Renal cortical epithelial cell (primary cell): ENCODE measurements at places on chromosomes 12 and 14.

GRCh38 chr12:65854629-65855028 is 30.3 kb downstream of the HMGA2 start:
- peak; percentile 36 for DNase-seq

DNA sequence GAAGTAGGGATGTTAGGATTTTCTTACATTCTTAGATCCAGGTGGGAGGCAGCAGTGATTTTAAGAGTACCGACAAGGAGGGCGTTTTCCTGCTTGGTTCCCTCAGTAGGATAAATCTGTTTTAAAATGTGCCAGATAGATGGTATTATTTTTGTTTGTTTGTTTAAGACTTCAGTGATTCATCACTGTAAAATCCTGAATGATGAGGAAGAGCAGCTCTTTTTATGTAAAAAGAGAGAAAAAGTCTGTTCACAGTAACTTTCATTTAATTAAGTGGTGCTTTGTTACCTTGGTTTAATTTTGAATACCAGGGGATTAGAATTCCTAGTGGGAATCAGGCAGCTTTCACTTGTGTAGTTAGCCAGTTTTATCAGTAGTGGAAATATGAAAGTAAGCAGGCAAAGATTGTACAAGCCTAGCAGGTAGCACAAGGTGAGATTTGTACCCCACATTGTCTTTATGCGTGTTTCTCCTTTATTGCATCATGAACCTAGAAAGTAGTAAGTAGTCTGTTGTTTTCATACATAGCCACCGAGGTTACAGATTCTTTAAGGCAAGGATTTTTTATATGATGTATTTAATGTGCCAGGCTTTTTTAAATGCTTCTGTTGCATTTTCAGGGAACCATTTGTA is 349.6 kb downstream of the CCDC91 start:
- no peak for DNase-seq

DNA sequence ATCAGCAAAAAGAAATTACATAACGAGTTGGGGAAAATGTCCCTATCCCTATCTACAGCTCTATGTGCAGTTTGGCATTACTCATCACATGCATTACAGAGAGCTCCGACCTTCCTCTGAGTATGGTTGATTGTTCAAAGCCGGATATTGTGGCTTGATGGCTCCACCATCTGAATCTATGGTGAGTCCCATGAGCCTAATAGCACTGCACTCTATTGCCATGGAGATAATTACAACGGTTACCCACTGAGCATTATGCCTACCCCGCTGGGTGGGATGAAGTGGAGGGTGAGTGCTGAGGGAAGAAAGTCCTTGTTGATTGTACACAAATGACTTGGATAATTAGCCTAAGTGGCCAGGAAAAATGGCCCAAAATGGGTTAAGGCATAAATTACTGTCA is 800.5 kb downstream of the NRXN3 start:
- no peak for DNase-seq

GRCh38 chr14:89902881-89903280 is 51.6 kb downstream of the EFCAB11 start:
- DNase-seq: no peak

- peak; percentile 71 for DNase-seq
These were observed 619 bp upstream of the NTN4 start for GRCh38 chr12:95790917-95791849.

GRCh38 chr12:8816448-8817050 is 5.9 kb upstream of the A2ML1 start:
- no peak for DNase-seq

- DNase-seq: peak; percentile 49
These were observed 32.2 kb downstream of the MIA2 start for GRCh38 chr14:39265806-39266524.

DNA sequence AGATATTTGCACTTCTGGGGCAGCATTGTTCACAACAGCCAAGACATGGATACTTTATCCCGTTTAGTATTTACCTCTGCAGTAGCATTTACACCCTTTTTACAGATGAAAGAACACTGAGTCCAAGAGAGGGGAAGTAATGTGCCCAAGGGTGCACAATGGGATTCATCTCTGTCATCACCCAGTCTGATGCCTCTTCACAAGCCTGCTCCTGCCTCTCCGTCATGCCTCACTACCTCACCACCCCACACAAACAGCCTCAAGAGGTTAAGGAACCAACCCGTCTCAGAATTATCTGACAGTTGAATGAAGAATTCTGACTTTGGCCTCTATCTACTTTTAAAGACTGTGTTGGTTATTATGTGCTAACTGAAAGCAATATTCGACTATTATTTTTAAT is 368.4 kb downstream of the ATP23 start:
- peak; percentile 89 for DNase-seq

DNA sequence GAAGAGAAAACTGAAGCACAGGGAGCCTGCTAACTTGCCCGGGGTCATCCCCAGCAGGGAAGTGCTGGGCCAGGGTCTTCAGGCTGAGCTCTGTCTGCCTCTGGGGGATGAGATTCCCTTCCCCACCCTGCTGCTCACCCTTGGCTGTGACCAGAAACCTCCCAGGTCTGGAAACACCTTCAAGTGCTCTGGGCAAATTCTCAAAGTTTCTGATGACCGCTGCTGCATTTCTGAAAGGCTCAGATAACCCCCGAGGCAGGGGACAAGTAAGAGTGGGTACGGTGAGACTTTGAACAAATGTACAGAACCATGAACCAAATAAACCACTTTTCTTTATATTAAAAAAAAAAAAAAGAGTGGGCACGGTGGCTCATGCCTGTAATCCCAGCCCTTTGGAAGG is 41.3 kb downstream of the LTBP2 start:
- no peak for DNase-seq

GRCh38 chr14:36556811-36557433 is 25.5 kb downstream of the NKX2-8 start:
- DNase-seq: peak; percentile 5

DNA sequence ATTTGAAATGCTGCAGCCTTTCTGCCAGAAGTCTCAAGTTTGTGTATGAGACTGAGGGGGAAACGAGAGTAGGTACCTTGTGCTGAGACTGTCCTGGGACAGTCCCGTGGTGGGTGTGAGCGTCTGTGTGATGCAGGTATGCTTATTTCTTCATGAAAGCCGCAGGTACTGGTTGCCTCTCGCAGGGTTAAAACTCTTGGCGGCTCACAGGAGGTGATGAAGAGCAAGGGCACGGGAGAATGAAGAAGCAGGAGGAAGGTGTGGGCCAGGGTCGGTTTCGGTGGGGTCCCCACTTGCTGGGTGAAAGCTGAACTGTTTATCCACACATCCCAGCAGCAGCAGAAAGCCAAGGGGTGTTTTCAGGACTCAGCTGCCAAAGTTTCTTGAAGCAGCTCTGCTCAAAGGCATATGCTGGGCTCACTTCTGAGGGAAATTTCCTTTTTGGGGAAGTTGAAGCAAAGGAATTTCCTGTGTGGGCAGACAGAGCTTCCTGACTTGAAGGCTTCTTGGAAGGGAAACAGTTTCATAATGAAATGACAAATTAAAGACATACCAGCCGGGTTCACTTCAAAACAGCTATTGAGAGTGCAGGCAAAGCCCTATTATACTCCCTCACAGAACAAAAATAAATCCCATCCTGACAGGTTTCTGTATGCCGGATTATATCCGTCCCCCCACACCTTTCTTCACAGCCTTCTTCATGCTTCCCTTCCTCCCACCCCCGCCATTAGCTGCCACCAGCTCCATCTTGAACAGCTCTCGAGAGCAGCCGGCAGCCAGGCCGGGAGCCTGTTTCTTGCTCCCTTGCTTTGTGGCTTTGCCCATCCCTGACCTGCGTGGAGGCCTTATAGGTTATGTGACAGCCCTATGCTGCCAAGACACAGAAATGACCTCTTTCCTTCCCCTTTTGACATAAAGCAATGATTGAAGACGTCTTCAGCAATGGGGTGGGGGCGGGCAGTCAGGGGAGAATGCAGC is 116.6 kb downstream of the ETV6 start:
- peak; percentile 46 for DNase-seq

GRCh38 chr14:63299351-63300110 is 19.2 kb downstream of the GPHB5 start:
- no peak for DNase-seq

DNA sequence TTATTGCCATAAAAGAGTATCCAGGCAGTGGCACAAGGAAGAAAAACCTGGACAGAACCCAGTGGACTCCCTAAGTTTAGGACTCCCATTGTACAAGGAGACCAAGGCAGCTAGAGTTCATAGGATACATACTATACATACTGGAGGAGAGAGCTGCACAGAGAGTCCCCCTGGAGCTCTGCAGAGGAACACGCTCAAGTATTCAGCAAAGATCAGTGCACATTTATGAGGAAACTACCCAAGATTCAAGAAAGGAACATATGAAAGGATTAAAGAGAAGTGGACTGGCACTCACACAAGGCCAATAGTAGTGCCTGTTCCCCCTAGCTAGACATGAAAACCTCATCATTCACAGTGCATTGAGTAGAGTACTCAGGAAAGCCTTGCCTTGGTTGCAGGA is 43.0 kb upstream of the CHPT1 start:
- no peak for DNase-seq

DNA sequence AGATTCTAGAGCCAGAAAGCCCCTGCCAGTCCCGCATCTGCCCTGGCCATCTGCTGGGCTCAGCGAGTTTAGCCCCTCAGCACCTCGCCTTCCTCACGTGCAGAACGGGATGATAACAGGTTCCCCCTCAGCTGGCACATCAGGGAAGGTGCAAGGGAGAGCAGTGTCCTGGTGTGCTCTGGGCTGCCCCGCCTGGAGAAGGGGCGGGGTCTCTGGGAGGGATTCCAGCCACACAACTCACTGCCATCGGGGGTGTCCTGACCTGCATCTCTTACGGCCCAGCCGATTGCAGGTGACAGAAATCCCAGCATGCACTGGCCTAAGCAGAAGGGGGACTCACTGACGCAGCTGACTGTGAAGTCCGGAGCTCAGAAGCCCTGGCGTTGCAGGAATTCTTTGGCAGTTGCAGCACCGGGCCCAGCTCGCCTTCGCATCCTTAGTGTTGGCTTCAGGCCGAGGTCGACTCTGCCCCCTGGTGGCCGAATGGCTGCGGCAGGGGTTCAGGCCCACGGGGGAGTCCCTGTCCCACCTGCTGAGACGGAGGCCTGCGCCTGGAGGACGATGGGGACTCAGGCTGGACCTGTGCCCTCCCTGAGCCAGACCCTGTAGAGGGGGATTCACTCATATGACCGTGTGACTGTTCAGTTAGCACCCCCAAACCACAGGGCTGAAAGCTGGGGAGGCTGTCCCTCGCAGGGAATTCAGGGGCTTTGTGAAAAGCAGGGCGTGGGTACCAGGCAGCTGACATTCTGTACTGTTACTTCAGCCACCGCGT is 178.6 kb downstream of the ADGRD1 start:
- DNase-seq: peak; percentile 2

- peak; percentile 86 for DNase-seq
These were observed 251.4 kb upstream of the ATP2B1 start for GRCh38 chr12:89960011-89960507.

GRCh38 chr12:47818467-47819137 is 1.1 kb downstream of the HDAC7 start:
- DNase-seq: no peak

DNA sequence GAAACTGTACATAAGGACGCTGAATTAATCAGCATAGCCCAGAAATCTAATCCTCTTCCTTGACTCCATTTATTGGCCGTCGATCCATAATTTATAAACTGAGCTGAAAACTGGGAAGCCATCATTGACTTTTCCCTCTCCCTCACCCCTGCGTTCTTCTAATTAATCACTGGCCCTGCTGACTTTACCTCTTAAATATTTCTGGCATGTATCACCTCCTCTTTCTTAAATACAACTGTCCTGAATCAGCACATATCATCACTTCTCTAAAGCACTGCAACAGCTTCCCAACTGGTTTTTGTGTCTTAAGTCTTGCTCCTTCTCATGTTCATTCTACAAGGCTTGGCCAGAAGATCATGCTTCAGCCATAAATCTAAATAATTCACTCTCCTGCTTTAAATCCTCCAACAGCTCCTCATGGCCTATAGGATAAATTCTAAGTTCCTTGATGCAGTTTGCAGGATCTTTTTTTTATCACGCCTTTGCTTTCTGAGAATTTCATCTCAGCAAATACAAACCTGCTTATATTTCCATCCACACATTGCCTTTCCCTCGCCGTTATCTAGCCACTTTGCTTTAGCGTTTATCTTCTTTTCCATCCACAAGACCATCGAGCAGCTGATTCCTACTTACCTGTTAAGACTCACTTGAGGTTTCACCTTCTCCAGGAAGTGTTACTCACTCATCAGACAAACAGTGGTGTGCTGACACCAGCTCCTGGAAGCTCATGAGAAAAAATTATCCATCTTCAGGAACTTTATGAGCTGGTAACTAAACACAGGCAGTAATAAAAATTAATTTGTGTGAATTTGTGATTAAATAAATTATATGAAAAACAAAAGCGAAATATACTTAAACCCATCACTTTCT is 295.6 kb upstream of the FLRT2 start:
- DNase-seq: peak; percentile 21

- DNase-seq: no peak
These were observed 6.7 kb upstream of the FITM1 start for GRCh38 chr14:24123424-24124417.

DNA sequence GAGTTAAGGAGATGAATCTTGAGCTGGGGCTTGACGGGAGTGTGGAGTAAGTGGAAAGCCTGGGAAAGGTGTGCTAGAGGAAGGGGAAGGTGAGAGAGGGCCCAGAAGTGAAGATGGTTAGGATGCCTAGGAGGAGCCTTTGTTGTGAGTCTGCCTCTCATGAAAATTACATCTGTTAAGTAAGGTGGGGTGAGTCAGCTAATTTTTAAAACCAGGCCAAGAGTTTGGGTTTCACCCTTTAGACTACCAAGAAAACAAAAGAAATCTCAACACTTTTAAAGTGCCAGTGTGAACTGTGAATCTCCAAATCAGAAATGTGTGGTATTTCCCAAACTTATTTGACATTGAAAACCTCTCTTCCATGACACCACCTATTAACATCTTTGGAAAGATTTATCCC is 185.2 kb downstream of the CRADD start:
- no peak for DNase-seq

GRCh38 chr12:2244013-2244861 is 191.4 kb downstream of the CACNA1C start:
- peak; percentile 62 for DNase-seq

GRCh38 chr14:98949481-98950135 is 322.4 kb downstream of the BCL11B start:
- DNase-seq: no peak

- DNase-seq: peak; percentile 38
These were observed 190.4 kb upstream of the FAR2 start for GRCh38 chr12:28958553-28959195.

- DNase-seq: no peak
These were observed 735 bp downstream of the ASPG start for GRCh38 chr14:104086210-104086660.

- DNase-seq: no peak
These were observed 913.9 kb upstream of the SEL1L start for GRCh38 chr14:82447586-82447985.

- no peak for DNase-seq
These were observed 99.5 kb downstream of the ERGIC2 start for GRCh38 chr12:29281371-29282005.

DNA sequence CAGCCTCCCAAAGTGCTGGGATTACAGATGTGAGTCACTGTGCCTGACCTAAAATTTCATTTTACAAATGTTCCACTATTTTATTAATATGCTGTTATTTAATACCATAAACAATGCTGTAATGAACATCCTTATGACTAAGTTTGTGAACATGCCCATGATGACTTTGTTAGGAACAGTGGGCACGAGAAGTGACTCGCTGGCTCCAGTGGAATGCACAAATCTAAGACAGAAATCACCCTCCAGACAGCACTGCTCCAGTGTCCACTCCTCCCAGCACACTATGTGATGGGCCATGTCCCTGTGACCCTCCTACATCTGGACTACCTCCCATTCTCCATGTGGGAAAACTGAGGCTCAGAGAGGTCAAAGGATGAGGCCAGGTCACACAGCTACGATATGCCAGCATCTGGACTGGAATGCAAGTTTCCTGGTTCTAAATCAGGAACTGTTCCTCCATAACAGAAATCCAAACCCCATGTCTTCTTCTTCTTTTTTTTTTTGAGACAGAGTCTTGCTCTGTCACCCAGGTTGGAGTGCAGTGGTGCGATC is 57.9 kb downstream of the GPR68 start:
- peak; percentile 4 for DNase-seq
